ENCODE measurements at places on chromosomes 7 and 10. TPM values are rescaled to one million over a fixed set of nuclear protein-coding genes. Genes with fewer than 3 reads are reported as not detected.

PSPH gene
- total RNA-seq = 80.5 TPM

MKI67 gene
- total RNA-seq = 0.74 TPM

RTKN2 gene
- 1.00 TPM for total RNA-seq

CADPS2 gene
- 16.4 TPM for total RNA-seq

KCNMA1 gene
- total RNA-seq = 30.9 TPM

FOXI2 gene
- total RNA-seq = not detected

NPFFR1 gene
- total RNA-seq = not detected

HYAL4 gene
- total RNA-seq = not detected

ENKUR gene
- under 0.01 TPM for total RNA-seq

C10orf62 gene
- total RNA-seq = 0.14 TPM

IDE gene
- 25.5 TPM for total RNA-seq

SLC26A3 gene
- total RNA-seq = not detected

SPDYE2B gene
- not detected for total RNA-seq

CYP2C19 gene
- total RNA-seq = not detected

GUSB gene
- 15.8 TPM for total RNA-seq

IFIT3 gene
- 10.7 TPM for total RNA-seq

CCDC3 gene
- 1.3 TPM for total RNA-seq

FAS gene
- total RNA-seq = 61.8 TPM

PRR15 gene
- 0.28 TPM for total RNA-seq

ZNF727 gene
- 0.28 TPM for total RNA-seq

DOCK1 gene
- 98.5 TPM for total RNA-seq

TMEM236 gene
- total RNA-seq = under 0.01 TPM

PNPLA8 gene
- 37.2 TPM for total RNA-seq

DENND2A gene
- total RNA-seq = 15.6 TPM

SYNPO2L gene
- total RNA-seq = not detected

PLXNA4 gene
- 0.28 TPM for total RNA-seq

PON3 gene
- total RNA-seq = not detected

ELOVL3 gene
- 0.85 TPM for total RNA-seq

ABCC2 gene
- 1.6 TPM for total RNA-seq

LRRD1 gene
- 0.14 TPM for total RNA-seq

STAG3 gene
- 0.28 TPM for total RNA-seq

ZNF25 gene
- 14.9 TPM for total RNA-seq

SPDYE8 gene
- total RNA-seq = not detected

COL28A1 gene
- total RNA-seq = not detected

MBL2 gene
- not detected for total RNA-seq

MKX gene
- total RNA-seq = 0.57 TPM

TUBAL3 gene
- total RNA-seq = not detected

CRPPA gene
- 1.8 TPM for total RNA-seq

SLC13A1 gene
- not detected for total RNA-seq

All from smooth muscle cell of bladder (primary cell).